ENCODE measurements at places on chromosomes 1 and 21.
A peak's percentile ranks its signal among the peaks of the same experiment; 100 is the strongest.

- DNase-seq: no peak
These were observed 50.0 kb upstream of the TARDBP start for GRCh38 chr1:10962483-10962882.

- DNase-seq: peak; percentile 81
These were observed 8.1 kb upstream of the TADA1 start for GRCh38 chr1:166884040-166884642.

- peak; percentile 89 for DNase-seq
These were observed 26.2 kb upstream of the SPATA6 start for GRCh38 chr1:48498096-48498791.

GRCh38 chr1:166273618-166274017 is 106.8 kb upstream of the FAM78B start:
- no peak for DNase-seq

DNA sequence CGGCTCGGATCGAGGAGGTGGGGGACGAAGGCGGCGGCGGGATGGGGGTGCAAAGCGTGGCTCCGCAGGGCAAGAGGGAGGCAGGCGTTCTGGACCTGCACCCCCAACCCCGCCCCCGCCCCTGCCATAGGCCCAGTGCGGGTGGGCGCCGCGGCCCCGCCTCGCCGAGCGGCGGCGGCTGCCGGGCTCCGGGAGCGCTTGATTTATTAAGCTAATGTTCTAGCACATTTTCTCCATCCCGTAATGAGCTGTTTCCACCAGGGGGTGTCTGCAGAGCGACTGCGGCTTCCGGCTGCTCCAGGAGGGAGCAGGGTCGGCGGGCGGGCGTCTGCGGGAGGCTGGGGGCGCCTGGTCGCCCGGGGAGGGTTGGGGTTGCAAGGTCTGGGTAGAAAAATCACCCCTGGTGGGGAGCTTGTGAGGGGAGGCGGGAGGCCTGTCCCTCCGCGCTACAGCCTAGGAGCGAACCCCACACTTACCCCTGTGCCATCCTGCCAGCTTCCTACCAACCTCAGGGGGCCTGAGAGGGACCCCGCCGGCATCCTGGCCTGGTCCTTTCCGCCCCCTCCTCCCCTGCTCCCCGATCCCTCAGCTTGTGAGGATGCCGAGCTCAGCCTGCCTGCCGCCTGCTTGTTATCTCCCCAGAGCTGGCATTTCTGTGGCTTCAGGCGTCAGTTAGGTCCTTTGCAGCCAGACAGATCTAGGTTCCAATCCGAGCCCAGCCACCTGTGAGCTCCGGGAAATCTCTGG is 48.5 kb upstream of the ACOT11 start:
- DNase-seq: peak; percentile 74

DNA sequence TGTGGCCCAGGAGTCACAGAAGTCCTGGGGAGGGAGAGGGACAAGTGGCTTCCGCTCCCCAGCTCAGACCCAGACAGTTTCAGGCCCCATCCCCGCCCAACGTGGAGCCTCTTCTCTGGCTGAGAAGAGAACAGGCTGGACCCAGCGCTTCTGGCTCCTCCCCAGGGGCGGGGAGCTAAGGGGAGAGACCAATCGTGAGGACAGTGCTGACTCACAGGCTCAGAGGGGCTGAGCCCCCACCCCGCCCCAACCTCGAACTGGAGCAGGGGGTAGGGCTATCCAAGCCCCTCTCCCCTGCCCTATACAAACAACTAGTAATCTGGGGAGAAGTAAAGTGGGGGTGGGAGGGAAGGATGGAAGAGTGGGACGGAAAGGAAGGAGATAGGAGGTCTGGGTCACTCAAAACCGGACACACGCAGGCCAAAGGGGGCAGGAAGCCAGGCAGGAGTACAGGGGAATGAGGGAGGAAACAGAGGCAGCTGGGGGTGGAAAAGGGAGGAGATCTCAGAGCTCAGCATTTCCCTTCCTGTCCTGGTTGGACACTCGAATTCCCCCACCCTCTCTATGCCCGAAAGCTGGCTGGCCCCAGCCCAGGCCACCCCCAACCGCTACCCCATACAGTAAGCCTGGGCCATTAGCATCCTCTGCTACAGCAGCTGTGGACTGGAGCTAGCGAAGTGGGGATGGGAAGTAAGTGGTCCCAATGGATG is at the start of gene SHC1:
TSS of gene SHC1 (minus strand) at position 117 of the 710 bp plus-strand sequence. CDS start 221 bp downstream, outside the sequence.
- DNase-seq: peak; percentile 91

- DNase-seq: no peak
These were observed 21.7 kb downstream of the RHBG start for GRCh38 chr1:156390469-156391365.

- no peak for DNase-seq
These were observed 177.2 kb downstream of the NFIA start for GRCh38 chr1:61259379-61260148.

DNA sequence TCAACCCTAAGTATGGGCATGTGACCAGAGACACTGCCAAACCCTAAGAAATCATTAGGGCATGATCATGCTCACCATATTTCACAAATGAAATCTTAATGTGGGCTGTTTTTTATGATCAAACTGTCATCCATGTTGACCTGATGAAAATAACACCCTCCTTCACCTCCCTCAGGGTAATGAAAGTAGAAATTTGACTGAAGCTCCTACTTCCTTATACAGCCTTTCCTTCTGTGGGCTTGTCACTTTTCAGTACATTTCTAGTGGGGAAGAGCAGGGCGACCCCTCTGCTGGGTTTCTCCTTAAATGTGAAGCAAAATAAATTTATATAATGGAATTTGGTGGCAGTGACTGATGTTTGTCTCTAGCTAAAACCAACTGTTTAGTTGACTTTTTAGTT is 25.9 kb downstream of the IVNS1ABP start:
- DNase-seq: no peak

DNA sequence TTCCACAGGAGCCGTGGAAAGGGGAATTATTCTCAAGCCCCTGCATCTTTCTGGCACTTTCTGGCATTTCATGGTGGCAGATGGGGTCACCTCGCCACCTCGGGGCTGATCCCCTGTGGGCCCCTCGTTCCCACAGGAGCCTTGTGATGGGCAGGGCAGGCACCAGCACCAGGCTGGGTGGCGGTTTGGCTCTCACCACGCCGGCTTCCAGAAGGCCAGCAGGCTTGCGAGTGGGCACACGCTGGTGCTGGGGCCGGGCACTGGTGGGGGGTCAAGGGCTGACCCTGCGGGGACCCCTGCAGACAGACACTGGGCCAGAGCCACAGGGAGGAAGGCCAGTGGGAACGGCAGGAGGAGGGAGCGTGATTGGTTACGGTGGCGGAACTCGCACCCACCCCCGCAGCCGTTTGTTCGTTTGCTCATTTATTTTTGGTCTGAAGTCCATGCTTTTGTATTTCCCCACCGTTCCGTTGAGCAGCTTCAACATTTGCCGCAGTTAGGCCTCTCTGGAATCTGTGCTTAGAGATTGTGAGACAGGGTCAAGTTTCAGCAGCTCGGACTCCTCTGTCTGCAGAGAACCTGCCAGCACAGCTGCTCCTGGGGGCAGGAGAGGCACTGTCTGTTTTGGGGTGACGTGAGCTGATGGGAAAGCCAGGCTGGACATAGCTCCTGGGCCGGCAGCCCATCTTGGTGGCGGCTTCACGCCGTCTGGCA is 5.3 kb downstream of the COL18A1 start:
- no peak for DNase-seq

- no peak for DNase-seq
These were observed 142.5 kb upstream of the DPT start for GRCh38 chr1:168871531-168871930.

All from nephron progenitor cell (in vitro differentiated cells).